ENCODE measurements at places on chromosomes 5 and 9.
A peak's percentile ranks its signal among the peaks of the same experiment; 100 is the strongest.

GRCh38 chr9:120310035-120310434 lies 269.9 kb downstream of the CDK5RAP2 start:
- no peak for DNase-seq

- no peak for DNase-seq
Observed at GRCh38 chr9:69078581-69078980, 43.0 kb downstream of the FXN start.

DNA sequence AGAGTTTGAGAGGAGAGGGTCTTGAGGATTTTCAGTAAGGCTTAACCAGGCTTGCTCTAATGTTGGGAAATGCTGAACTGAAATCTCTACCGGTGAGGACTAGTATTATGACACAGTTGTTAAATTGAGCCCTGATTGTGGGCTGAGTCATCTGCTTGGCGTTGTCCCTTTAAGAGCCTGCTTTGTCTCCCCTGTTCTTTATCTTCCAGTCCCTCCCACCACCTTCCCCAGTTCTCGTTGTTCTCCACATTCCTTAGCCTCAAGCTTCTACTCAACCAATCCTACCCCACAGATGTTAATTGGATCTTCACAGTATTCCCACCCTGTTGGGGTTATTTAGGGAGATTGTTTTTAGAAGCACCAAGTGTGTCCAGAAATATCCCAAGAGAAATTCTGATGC lies 57.6 kb downstream of the ANKRD55 start:
- DNase-seq, result no peak

GRCh38 chr9:26166537-26166936 lies 488.3 kb upstream of the TUSC1 start:
- no peak for DNase-seq

DNA sequence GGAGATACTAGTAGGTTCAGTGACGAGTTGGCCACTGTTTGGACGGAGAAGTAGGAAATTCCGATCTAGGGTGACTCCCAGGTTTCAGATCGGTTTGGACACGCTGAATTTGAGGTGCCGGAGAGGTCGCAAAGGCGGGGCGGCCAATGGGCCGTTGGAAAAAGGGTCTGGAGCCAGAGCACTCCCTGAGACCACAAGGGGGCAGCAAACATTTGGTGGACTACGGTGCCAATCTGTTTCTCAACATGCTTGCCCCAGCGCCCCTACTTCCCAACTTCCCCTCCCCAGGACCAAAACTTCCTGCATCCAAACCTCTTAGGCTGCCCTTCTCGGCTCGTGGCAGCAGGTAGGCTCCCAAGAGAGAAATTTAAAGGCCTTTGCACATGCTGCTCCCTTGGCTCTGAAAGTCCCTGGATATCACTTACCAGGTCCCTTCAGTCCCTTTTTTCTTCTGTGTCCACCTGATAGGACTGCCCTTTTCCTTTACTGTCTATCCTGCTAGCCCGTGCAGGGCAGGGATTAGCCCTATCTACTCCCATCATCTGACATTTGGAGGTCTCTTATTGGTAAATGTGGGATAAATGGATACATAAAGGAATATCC lies 992 bp upstream of the RPP25L start:
- peak; percentile 40 for DNase-seq

All from stimulated activated CD8-positive, alpha-beta memory T cell treated with anti-CD3 and anti-CD28 coated beads, Interleukin-7, amount 100 ng/mL, for 24 hours (primary cell).